NCI-H1930 (cell line): ENCODE measurements at places on chromosomes 3 and 15.

DNA sequence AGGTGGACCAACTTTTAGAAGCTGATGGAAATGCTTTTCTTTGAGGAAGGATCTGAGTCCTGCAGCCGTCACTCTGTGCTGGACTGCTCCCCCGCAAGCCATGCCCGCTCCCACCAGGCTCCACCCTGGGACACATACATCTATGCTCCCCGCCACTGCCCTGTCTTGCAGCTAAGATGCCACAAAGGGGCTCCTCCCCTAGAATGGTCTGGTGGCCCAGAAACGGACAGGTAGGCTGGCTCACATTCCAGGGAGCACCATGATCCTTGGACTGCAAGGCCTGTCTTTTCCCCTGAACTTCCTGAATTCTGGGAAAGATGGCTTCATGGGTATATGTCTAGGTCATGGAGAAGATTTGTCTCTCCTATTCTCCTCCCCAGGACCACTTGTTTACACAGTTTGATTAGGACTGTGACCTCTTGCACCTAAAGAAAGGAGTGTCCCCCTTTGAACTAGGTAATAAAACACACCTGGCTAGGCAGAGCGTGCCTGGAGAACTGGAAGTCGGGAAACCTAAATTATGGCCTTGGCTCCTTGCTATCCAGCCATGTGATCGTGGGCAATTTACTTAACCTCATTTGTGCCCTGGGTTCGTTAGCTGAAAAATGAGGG is 220.9 kb upstream of the BHLHE40 start:
- no peak for DNase-seq

- DNase-seq = no peak
Observed at GRCh38 chr3:49566312-49566711, 12.0 kb downstream of the BSN start.

DNA sequence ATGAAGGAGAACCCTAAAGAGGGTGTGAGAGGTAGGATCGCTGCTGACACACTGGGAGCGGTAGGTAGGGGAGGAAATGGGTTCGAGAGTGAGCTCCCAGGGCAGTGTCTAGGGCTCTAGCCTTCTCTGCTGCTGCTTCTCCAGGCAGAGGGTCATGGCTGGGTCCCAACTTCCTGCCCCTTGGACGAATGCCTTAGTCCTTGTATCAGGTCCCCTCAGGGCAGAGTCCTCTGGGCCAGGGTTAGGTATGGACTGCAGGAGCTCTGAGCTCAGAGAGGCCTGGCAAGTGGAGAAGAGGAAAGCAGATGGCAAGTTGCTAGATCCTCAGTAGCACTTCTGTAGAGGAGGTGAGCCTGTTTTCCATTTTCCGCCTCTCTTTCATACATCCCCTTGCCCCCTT is 2.9 kb downstream of the CORO2B start:
- DNase-seq = no peak

DNA sequence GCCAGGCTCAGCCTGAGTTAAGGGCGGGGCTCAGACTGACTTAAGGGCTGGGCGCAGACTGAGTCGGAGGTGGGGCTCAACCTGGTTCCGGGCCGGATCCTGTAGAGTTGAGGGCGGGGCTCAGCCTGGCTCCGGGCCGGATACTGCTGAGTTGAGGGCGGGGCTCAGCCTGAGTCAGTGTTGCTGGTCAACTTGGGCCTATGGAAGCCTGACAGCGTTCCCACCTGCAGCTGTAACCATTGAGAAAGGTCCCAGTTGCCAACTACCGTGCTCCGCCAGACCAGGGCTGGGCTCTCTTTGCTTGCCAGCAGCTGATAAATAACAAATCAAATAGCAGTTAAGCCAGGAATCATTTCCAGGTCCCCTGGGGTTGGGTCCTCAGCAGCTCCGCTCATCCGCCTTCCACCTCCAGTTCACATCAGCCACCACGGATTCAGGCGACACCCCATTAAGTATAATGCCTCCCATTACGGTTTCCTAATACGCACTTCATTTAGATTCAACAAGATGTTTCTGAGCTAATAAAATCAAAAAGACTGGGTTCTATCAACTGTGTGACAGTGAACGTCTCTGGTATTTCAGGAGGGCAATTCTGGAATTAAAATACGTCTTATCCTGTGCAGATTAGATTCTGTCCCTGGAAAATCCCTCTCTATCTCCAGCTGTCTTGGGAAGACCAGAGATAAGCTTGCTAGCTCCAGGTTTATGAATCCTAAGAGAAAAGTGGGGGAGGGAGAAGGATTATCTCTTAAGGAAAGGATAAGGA is 7.3 kb downstream of the GRIP2 start:
- no peak for DNase-seq

- no peak for DNase-seq
Observed at GRCh38 chr3:120599211-120599610, 3.1 kb downstream of the NDUFB4 start.
